Aorta (tissue), 5 donors: ENCODE measurements at places on chromosomes 1 and 21.

- DNase-seq, result no peak
Observed at GRCh38 chr1:109664671-109665070, 3.2 kb upstream of the GSTM2 start.

- no peak for DNase-seq
Observed at GRCh38 chr1:192626366-192627179, 9.4 kb upstream of the RGS13 start.

DNA sequence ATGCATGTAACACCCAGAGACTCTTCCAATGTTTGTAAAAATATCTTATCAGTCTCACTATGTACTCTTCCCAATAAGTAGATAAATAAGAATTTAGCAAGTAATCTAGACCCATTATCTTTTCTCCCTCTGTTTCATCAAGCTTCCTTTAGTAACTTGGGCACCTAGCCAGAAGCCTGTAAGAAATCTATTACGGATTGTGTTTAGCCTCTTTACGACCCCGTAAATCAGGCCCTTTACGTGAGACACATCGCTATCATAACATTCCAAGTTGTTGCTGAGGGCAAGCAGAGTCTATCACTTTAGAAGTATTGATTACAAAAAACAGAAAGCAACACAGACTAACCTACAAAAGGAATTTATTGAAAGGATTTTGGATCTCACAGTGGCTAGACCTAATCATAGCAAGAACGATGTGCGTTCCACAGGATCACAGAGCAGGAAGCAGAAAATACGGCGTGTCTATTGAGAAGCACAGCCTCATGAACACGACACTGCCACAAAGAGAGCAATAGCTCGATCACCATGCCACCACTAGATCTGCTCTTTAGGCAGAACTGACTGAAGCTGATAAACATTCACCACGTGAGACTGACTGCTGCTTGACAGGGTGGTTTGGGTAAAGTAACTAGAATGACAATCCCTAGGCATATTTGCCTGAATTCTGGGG lies 922.1 kb downstream of the AMY1C start:
- no peak for DNase-seq

DNA sequence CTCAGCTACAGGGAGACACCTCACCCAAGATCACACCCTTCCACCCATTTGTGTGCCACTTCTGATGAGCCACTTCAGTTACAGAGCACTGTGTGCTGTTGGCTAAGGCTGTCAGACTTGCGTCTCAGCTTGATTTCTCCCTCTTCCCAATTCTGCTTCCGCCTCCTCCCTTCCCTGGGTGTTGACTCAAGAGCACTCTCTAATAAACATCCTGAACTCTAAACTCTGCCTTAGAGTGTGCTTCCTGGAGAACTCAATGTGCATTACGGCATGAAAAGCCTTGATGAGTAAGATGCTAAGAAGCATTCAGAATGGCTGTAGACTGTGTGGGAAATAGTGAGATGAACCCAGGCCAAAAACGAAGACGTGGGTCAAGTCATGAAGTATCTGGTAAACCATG lies 54.9 kb upstream of the S1PR1 start:
- DNase-seq, result no peak

- DNase-seq, result no peak
Observed at GRCh38 chr1:90486134-90486824, 230.8 kb downstream of the BARHL2 start.

- no peak for DNase-seq
Observed at GRCh38 chr1:150873521-150873920, 2.9 kb downstream of the ARNT start.

- no peak for DNase-seq
Observed at GRCh38 chr1:162177126-162177525, 107.6 kb downstream of the NOS1AP start.
